NCI-H526 (cell line): ENCODE measurements at places on chromosomes 12 and 14.
A peak's percentile ranks its signal among the peaks of the same experiment; 100 is the strongest.

- DNase-seq, result no peak
Measured at GRCh38 chr14:103828315-103828967, 18.9 kb downstream of the PPP1R13B start.

GRCh38 chr14:31207287-31207754, 272 bp downstream of the HECTD1 start:
- peak; percentile 75 for DNase-seq

DNA sequence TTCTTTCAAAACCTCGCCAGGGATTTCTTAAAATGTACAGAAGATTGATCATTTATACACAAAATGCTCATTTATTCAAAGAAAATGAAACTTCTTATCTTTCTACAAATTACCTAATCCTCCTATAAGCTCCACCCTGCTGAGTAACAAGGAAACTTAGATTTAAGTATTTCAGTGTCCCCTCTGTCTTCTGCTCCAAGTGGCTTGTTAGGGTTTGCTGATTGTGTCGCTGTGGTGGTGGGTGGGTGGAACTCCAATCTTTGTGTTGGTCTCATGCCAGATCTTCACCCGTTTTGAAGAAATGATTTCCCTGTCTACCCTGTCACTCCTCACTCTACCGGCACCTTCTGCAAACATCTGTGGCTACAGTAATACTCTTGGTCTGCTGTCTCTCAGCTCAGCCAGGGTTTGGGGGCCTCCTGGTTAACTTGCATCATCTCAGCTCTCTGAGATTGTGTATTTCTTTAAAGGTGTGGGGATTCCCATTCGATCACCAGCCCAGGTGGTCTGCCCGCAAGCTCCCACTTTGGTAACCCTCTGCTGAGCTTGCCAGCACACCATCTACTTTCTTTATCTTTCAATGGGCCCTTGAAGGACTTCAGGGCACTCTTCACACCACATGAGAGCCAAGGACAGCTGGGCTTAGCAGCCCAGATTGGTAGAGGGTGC, 73.8 kb downstream of the DRAM1 start:
- no peak for DNase-seq

DNA sequence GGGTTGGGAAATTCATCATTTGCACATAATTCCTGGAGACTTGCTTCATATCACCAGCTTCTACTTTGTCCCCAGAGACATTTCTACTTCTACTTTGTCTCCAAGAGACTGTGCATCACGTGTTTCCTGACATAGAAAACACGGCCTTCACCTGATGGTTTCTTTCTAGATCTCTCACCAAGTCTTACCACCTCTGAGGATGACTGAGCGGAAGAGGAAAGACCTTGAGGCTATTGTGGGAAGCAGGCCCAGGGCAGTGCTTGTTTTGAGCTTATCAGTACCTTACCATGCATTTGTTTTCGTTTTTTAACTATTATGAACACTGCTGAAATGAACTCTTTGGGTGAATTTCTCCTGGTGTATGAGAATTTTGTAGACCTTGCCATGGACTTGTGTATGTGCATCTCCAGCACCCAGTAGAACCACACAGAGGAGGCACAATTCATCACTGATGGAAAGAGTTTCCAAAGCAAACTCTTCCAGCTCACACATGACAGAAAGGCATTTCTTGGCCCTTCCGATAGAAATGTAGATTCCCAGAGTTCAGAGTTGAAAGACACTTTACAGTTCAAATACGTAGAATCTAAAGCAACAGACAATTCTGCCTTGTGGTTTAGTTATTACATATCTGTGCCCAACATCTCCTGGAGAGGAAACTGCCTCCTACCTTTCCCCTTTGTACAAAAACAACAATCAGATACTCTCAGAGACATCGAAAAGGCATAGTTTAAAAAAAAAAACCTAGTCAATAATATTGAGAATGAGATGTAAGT, 434.7 kb downstream of the FUT8 start:
- no peak for DNase-seq

DNA sequence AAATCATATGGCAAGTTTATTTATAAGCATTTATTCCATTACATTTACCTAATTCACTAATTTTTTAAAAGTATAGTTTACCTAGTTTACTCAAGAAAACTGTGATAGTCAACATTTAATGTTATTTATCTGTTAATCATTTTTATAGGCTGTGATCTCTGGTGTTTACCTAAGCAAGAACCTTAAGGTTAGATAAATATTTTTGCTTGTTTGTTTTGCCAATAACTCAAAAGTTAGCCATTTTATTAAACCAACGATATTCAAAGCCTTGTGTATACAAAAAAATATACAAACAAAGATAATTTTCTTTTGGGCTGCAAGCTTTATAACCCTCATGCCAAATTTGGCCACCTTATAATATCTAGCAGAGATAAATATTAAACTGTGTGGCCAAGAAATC, 157.3 kb downstream of the SLCO1B3 start:
- no peak for DNase-seq

DNA sequence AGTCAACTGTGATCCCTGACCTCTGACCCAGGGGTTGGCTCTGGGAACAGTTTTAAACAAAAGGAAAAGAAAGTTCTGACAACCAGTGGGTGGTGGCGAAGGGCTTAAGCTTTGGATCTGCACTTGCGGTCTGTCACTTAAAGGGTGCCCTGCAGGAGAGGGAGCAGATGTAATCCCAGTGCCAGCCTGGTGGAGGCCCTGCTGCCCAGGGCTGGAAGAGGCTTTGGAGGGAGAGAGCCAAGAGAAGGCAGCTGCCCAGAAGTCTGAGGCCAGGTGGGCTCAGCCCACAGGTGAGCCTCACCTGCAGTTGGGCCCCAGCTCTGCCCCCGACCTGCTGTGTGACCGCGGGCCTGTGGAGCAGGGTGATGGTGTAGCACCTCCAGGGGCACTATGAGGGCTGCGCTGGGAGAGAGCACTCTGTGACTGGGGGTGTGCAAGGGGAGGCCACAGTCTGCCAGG, 19.1 kb downstream of the SH2B3 start:
- no peak for DNase-seq

- DNase-seq, result no peak
Measured at GRCh38 chr12:74066476-74066875, 471.2 kb upstream of the ATXN7L3B start.

GRCh38 chr12:32600681-32601080, 78.4 kb upstream of the DNM1L start:
- no peak for DNase-seq

GRCh38 chr14:95185033-95185766, 27.9 kb upstream of the DICER1 start:
- no peak for DNase-seq

GRCh38 chr12:121085506-121086353, 46.7 kb upstream of the OASL start:
- no peak for DNase-seq

- no peak for DNase-seq
Measured at GRCh38 chr12:7004840-7005239, 13.4 kb downstream of the LPCAT3 start.

DNA sequence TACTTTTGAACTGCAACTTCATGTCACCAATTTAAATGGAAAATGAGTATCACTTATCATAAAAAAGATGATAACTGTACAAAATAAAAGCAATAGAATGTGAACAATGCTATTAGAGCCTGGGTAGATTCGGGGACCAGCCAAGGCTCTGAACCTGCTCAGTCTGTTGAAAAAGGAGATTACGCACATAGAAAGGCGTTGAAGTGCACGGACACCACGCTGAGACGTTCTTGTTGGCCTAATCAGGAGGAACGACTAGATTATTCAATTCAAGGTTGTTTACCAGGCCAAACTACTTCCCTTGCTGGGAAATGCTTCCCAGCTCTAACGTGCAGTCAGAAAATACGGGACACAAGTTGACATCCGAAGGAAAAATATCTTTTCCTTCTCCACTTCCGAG, 23.5 kb upstream of the BDKRB1 start:
- no peak for DNase-seq

GRCh38 chr14:66074537-66074936, 411.6 kb upstream of the CCDC196 start:
- peak; percentile 19 for DNase-seq

GRCh38 chr14:46399049-46399448, 252.5 kb downstream of the RPL10L start:
- DNase-seq, result no peak

DNA sequence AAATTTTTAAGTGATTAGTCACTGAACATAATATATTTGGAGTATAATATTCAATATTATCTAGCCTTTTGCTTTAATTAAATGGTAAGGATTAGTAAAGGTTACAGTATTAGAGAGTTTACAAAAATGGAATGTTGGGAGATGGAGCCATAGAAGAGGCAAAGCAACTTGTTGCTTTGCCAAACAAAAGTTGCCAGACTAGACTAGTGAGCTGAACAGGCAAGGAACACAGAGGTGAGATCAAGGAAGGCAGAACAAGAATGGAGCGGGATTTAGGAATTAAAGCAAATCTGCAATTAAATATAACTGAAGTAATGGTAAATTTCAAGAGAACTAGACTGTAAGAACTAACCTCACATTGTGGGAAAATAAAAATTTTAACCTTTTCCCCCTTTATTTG, 5.1 kb downstream of the ARF6 start:
- no peak for DNase-seq

- DNase-seq, result no peak
Measured at GRCh38 chr12:39723831-39724230, 104.2 kb upstream of the ABCD2 start.

- DNase-seq, result no peak
Measured at GRCh38 chr12:55043542-55043941, 23.8 kb downstream of the NEUROD4 start.

DNA sequence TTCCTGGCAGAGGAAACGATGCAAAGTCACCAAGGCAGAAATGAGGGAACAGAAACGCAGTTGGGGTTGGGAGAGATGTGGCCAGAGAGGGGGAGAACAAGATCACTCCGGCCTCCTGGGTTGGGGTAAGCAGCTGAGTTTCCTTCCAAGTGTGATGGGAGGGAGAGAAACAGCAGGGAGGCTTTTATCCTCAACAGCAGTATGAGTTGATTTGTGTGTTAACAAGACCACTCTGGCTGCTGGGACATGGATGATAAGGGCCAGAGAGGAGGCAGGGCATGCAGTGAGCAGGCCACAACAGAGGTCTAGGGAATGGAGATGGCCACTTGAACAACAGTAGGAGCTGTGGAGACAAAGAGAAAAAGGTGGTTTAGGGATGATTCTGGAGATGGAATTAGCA, 66.8 kb downstream of the GLRX5 start:
- no peak for DNase-seq

DNA sequence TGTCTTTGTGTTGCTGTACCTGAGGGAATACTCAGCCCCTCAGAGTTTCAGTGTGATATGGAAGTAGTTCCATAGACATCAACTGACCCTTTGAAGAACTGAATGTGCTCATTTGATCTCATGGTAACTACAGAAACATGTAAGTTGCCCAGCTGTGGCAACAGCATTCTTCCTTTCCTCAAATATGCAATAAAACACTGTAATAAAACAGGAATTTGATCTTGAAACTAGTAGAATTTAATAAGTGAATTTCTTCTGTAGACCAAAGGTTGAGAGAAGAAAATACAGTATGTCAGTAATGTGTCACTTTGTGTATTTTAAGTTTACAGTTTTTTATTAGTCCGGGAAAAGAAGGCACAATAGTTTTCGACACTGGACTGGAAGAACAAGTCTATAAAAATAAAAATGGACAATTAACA, 31.9 kb downstream of the KCTD10 start:
- no peak for DNase-seq

DNA sequence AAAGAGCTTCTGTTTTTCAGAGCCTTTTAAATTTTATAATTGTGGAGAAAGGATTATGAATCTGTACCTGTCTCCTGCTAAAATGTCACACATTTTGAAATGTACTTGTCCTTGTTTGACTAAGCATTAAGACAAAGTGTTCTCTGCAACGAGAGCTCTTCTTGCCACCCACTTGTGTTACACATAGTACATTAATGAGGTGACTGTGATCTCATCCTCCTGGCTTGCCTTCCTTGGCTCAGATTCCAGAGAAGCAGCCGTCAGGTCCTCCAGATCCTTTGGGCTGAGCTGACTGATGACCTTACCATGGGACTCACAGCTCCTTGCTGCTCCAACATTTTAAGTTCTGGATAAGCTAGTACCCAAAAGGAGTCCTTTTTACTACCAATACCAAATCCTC, 81.4 kb downstream of the BBS10 start:
- DNase-seq, result no peak

GRCh38 chr12:236445-236844, 22.5 kb upstream of the SLC6A12 start:
- DNase-seq, result no peak

GRCh38 chr12:6205144-6205539, 4.9 kb downstream of the CD9 start:
- DNase-seq, result no peak

- no peak for DNase-seq
Measured at GRCh38 chr12:49527361-49528130, 11.3 kb upstream of the KCNH3 start.

DNA sequence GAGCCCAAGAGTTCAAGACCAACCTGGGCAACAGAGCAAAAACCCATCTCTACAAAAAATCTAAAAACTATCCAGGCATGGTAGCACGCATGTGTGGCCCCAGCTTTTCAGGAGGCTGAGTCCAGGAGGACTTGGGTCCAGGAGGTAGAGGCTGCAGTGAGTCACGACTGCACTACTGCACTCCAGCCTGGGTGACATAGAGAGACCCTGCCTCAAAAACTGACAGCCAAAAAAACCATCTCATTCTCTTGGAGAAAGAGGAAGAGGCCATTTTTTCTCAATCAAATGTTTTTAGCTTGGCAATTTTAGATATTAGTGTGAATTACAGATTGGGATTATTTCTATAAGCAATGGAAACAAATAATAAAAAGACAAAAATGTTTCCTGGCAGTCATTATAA, 38.2 kb downstream of the ZFC3H1 start:
- no peak for DNase-seq

GRCh38 chr14:52061890-52062289, 7.0 kb downstream of the NID2 start:
- no peak for DNase-seq

GRCh38 chr14:81192594-81192993, 28.2 kb downstream of the GTF2A1 start:
- no peak for DNase-seq

GRCh38 chr14:103825101-103825500, 22.3 kb downstream of the PPP1R13B start:
- no peak for DNase-seq

DNA sequence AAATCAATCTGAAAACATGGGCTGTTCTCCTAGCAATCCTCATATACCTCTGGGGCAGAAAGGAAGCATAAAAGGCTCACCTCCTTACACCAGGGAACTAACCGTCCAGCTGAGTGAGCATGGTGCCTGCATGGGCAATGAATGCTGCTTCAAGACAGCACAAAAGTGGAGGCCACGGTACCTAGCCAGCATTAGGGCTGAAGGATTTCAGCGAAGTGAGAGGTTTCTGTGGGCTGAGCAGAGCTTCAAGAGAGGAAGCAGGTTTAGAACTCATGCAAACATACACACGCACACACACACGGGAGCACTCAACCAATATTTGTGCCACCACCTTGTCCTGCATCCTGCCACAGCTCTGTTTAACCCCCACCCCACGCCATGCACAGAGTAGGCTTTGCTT, 838.5 kb upstream of the TMEM132C start:
- DNase-seq, result no peak

DNA sequence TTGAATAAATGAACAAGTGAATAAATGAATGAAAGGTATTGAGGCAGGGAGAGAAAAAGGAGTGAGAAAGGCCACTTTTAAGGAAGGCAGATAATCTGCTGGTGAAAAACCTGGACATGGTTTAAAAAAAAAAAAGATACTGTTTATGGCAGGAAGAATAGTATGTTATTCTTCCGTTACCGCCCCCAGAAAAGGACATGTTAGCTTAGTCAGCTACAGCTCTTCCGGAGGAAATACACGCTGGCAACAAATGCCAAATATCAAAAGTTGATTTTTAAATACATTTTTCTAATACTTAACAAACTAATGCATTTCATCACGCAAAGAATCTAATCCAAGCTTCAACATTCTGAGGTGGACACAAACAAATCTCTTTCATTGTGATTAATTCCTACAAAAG, 43.2 kb downstream of the SLC5A8 start:
- no peak for DNase-seq
